Hematopoietic multipotent progenitor cell (in vitro differentiated cells): ENCODE measurements at places on chromosomes 4 and X. TPM values are rescaled to one million over a fixed set of nuclear protein-coding genes. Genes with fewer than 3 reads are reported as not detected.

Gene GUCY2F
- total RNA-seq, result not detected

Gene SLC34A2
- not detected for total RNA-seq

Gene TMPRSS11D
- not detected for total RNA-seq

Gene CFI
- 1.6 TPM for total RNA-seq

Gene SPANXC
- not detected for total RNA-seq

Gene CETN2
- 5.4 TPM for total RNA-seq

Gene GATB
- total RNA-seq, result 17.0 TPM

Gene TCEAL2
- total RNA-seq, result 0.27 TPM

Gene NAA11
- total RNA-seq, result under 0.01 TPM

Gene ARHGAP36
- under 0.01 TPM for total RNA-seq

Gene CDX4
- total RNA-seq, result not detected

Gene TRIM75
- total RNA-seq, result not detected

Gene ITGB1BP2
- 1.1 TPM for total RNA-seq

Gene ARHGEF38
- under 0.01 TPM for total RNA-seq

Gene LANCL3
- 0.27 TPM for total RNA-seq

Gene GPRASP3
- total RNA-seq, result 1.6 TPM

GRCh38 chr4:144338834-144339233, 198.3 kb upstream of the GYPA start:
- no peak for DNase-seq

- DNase-seq, result no peak
Measured at GRCh38 chrX:51891245-51891644, 2.2 kb upstream of the MAGED1 start.

- DNase-seq, result peak; percentile 49
Measured at GRCh38 chr4:54233697-54234496, 4.8 kb downstream of the PDGFRA start.

DNA sequence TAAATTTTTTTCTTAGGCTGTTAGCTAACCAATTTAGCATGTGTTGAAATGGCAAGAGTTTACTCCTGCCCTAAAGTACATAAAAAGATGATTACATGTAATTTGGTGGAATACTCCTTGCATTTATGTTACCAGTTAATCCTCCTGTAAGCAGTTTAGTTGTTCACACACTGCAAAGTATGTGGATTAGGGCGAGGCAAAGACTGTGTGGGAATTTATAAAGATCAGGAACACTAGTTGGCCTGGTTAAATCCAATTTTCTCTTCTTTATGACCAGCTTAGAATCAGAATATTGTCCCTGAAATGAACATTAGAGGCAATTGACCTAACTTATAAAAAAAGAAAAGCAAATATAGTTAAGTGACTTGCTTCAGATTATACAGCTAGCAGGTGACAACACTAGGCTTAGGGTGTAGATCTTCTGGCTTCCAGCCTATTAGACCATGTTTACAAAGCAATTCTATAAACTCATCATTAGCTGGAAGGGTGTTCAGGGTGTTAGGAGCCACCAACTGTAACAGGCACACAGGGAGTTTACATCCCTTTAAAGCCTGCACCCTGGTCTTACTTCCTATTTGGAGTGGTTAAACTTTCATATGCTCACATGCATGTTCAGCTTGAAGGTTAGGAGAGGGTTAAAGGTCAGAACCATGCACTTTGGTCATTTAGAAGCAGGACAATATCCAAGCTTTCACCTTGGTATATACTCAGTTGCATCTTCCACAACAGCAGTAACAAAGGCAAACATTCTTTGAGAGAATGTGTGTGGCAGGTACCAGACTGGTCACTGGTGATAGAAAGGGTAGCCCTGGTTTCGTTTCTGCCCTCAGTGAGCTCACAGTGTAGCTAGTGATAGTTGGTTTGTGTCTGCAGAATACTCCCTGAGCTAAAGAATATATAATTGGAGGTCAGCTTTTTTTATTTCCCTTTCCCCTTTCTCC, 72.6 kb downstream of the GC start:
- DNase-seq, result no peak

DNA sequence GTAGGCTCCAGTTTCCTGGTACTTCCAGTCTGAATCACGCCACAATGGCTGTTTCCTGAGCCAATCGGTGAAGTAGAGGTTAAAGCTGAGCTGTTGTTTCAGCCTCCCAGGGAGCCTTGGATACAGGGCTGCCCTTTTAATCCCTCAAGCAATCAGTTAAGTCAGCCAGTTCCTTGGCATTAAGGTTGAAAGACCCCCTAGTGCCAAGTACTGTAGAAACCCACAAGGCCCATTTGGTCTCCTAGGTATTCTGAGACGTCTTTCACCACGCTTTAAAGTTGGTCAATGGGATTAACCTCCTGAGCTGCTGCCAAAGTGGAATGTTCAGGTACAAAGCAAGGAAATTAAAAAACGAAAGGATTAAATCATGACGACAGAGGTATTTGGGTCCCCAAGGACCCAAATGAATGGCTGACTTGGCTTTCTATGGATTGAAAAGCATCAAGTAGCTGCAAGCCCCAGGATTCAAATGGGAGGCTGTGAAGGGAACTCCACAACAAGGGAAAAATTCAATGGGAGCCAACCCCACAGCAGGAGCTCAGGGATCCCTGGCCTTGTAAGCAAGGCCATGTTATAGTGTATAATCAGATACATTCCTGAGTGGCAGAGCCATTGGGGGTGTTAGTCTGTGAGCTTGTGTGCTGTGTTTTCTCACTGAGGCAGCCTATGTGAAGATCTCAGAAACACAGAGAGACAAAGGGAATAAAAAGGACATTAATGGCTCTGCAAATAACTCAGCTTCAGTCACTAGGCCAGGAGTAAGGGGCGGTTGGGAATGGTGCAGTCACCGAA, 86.0 kb downstream of the ATG4A start:
- no peak for DNase-seq

- no peak for DNase-seq
Measured at GRCh38 chrX:65575022-65575421, 40.4 kb upstream of the LAS1L start.

DNA sequence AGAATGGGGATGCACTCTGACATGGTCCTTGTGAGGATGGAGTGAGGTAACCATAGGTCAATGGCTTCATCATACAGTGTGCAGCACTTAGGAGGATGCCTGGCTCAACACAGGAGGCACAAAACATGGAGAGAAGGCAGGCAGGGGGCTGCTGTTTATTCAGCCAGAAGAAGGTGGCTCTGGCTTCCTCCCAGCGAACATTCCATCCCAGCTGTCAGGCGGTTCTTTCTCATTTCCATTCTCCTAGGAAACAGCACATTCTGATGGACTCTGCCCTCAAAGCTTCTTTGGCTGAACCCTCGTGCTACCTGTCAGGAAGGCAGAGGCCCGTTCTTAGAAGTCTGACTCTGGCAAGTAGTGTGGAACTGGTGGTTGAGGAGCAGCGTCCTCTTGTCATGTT, 18.6 kb downstream of the STK32B start:
- no peak for DNase-seq

GRCh38 chr4:70179811-70180210, 15.7 kb upstream of the ODAM start:
- DNase-seq, result no peak

DNA sequence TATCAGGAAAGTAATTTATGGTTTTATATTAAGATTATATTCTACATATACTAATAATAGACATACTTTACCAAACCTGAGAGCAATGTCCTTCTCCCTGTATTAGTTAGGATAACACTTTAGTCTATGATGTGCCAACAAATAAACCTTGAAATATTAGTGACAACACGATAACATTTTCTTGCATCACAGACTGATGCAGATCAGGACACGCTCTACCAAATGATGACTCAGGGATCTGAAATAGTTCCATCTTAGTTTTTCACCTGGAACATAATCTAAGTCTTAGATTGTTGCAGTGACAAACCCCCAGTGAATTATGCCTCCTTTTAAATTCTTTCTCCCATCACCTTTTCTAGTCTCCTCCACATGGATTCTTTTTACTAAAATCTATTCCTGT, 214.2 kb downstream of the CLCN4 start:
- DNase-seq, result no peak

DNA sequence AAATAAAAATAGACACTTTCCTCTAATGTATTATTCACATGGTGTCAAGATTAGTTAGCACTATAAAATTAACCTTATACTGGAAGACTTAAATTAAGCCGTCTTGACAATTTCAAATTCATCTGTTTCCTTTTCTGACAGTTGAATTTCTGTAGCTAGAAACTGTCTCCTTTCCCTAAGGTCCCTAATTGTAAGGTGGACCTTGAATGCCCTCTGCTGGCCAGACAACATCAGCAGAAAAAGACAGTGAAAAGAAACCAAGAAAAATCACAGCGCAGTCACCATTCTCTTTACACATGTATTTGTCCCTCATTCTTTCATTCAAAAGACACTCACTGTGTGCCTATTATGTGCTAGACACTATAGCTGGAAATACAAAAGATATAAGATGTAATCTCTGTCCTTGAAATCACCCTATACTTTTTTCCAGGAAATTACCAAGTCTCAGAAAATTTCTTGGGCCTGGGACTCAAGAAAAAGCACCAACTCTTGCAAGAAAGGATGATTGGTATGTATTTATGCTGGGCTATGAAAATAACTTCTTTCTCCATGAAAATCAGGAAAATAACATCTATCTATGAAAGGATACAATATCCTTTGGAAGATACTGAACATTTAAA, 32.7 kb upstream of the AMBN start:
- peak; percentile 46 for DNase-seq

- no peak for DNase-seq
Measured at GRCh38 chrX:112643721-112644120, 36.0 kb downstream of the LHFPL1 start.

DNA sequence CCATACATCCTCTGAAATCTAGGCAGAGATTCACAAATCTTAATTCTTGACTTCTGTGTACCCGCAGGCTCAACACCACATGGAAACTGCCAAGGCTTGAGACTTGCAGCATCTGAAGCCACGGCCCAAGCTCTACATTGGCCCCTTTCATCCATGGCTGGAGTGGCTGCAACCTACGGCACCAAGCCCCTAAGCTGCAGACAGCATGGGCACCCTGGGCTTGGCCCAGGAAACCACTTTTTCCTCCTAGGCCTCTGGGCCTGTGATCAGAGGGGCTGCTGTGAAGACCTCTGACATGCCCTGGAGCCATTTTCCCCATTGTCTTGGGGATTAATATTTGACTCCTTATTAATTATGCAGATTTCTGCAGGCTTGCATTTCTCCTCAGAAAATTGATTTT, 457.9 kb downstream of the GRIA2 start:
- no peak for DNase-seq

DNA sequence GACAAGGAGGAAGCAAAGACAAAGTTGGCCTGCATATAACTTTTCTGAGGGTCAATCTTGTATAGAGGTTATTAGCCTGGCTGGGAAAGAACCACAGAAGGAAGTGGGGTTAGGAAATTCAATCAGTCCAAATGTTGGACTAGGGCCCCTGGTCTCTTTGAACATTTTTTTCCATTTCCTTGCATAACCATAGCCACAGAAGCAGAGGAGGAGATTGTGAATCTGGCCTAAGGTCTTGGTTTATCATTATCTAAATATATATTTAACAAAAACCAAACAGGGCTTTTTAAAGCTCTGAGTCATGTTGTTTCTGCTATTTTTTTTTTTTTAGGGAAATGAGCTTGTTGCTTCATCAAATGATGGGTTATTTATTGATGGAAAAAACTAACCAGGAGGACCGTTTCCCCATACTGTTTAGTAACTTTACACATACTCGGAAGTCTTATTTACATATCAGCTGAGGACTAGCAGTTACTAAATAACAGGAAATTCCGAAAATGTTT, 97.7 kb upstream of the ACSL4 start:
- DNase-seq, result no peak

DNA sequence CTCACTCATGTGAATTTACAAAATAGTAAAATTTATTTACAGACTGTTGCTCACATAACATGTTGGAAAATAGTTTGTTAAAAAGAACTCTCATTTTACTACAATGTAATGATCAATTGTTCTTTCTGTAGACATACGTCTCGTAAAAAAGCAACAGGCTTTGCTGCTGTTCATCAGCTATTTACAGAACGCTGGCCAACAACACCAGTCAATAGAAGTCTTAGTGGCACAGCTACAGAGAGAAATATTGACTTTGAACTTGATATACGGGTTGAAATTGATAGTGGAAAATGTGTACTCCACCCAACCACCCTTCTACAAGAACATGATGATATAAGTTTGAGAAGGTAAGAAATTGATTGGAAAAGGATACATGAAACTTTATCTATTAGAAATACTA, 47.6 kb upstream of the ADAD1 start:
- DNase-seq, result no peak

DNA sequence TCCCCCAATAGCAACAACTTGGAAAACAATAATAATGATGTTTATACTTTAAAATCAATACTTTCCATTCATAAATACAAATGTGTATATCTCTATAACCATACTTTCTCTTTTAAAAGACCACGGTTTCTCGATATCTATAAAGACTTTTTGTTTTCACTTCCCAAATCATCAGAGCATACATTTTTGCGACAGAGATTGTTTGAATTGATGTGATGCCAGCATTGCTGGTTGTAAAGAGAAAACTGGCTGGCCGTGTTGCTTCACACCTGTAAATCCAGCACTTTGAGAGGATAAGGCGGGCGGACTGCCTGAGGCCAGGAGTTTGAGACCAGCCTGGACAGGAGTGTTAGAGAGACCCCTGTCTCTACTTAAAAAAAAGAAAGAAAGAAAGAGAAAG, 77.6 kb upstream of the ZNF518B start:
- DNase-seq, result no peak

DNA sequence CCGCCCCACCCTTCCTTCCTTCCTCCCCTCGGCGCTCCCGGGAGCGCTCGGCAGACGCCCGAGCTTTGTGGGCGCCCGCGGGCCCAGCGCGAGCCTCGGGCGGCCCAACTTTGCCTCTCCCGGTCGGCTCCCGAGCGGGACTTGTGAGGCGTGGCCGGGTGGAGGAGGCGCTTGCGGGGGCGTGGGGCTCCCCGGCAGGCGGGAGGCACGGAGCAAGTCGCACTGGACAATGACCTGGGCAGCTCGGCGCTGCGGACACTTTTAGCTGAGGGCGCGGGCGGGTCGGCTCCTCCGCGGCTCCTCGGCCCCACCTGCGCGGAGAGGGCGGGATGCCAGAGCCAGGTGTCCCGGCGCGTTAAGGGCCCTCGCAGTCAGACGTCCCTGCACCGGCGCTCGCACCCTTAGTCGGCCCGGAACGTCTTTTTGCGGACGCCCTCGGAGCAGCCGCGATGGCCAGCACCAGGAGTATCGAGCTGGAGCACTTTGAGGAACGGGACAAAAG, 385 bp downstream of the DCLK2 start:
- peak; percentile 27 for DNase-seq

DNA sequence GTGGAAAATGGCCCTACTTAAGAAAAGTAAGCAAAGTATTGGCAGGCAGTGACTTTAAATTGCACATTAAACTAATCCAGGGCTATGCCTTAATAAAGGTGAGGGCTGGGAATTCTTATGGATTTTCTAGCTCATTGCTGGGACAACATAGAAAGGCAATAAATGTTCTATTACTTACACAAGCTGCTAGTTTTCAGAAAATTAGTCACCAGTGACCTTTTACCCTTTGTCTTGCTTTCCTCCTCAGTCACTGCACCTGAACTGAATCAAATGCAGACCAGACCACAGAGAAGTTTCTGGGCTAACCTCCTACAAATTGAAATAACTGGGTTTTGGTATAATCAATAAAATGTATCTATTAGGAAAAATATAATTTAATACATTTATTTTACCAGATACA, 694.4 kb upstream of the FAM241A start:
- no peak for DNase-seq
